ENCODE measurements at places on chromosomes 1 and 21.
A peak's percentile ranks its signal among the peaks of the same experiment; 100 is the strongest.

DNA sequence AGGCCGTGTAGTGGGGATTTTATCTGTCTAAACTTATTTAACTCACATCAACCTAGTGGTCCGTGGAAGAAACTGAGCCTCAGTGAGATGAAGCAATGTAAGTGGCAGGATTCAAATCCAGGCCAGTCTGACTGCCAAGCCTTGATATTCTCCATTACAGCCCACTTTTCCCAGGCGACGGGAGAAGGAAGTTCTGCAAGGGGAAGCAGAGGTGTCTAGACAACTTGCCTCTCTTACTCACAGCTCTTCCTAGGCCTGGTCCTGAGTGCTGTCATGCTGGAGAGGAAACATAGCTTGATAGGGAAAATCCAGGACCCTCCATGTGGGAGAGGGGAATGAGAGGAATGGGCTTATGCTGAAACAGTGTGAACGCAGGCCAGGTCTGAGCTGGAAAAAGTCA is 9.1 kb downstream of the CTSE start:
- DNase-seq = no peak

DNA sequence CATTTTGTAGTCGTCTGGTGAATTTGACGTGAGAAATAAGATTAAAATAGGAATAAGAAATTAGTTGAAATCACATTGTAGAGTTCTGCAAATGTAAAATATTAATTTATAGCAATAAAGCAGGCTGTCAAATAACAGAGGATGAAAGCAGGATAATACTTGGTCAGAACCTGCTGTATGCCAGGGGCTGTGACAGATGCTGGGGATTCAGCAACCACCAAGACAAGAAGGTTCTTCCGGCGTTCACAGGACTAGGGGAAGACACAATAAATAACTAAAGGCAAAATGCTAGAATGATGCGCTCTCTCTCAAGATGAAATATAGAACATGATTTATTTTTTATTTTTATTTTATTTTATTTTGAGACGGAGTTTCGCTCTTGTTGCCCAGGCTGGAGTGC is 6.8 kb upstream of the PARK7 start:
- DNase-seq = no peak

- DNase-seq = no peak
Measured at GRCh38 chr1:227734546-227734855, 601 bp downstream of the JMJD4 start.

- DNase-seq = no peak
Measured at GRCh38 chr1:105337420-105337819, 1587.7 kb downstream of the AMY1C start.

DNA sequence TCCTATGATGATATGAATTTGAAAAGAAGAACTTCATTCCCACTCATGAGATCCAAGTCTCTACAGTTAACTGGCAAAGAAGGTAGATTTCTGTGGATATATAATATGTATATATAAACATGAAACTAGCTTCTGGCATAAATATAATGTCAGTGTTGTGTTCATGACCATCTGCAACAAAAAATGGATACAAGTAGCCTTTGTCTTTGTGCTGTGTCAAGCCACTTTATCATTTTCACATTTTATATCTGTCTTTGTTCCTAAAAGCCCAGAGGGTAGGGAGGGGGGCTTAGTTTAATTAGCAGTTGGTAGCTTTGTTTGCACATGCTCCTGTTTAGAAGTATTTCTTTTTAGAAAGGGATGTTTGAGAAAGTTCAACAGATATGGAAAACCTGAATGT is 56.2 kb upstream of the FASLG start:
- no peak for DNase-seq

GRCh38 chr1:219179293-219179692 is 5.6 kb downstream of the LYPLAL1 start:
- peak; percentile 6 for DNase-seq

GRCh38 chr21:45617021-45617921 is 26.3 kb upstream of the PCBP3 start:
- no peak for DNase-seq

Measured in NCI-H226 (cell line).